Tibial artery (tissue), 4 donors: ENCODE measurements at places on chromosomes 1 and 21.

DNA sequence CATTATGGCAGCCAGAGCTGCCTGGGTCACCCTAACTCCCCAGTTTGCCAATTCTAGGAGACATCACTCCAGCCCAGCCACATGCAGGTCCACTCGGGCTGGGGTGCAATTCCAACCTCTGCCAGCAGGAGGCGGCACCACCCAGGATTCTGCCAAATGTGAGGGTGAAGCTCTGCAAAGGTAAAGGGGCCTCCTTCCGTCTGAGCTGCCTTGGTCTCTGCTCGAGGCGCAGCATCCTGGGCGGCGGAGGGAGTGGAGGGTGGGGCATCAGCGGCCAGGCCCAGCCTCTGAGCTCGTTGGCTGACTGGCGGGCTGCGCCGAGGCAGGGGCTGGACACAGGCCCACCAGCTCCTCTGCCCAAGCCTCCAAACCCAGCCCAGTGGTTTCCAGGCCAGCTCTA lies 63.8 kb downstream of the ARHGEF16 start:
- DNase-seq, result no peak

GRCh38 chr1:94279038-94279437 lies 41.7 kb upstream of the ARHGAP29 start:
- no peak for DNase-seq

DNA sequence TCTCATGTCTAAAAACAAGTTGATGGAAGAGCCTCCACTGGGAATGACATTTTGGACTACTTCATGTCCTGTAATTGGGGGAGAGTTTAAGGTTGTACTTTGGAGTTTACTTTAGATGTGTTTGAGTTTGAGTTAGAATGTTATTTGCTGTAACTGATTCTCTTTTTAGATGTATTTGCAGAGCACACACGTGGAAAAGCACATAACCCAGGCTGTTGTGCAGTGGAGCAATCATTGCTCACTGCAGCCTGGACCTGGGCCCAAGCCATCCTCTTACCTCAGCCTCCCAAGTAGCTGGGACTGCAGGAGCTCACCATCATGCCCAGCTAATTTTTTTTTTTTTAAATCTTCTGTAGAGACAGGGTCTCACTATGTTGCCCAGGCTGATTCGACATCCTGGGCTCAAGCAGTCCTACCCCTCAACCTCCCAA lies 36.7 kb upstream of the SH3D21 start:
- no peak for DNase-seq

- no peak for DNase-seq
These were observed 8.0 kb upstream of the MACF1 start for GRCh38 chr1:39196244-39197215.

GRCh38 chr1:237983496-237983895 lies 92.8 kb upstream of the ZP4 start:
- no peak for DNase-seq

DNA sequence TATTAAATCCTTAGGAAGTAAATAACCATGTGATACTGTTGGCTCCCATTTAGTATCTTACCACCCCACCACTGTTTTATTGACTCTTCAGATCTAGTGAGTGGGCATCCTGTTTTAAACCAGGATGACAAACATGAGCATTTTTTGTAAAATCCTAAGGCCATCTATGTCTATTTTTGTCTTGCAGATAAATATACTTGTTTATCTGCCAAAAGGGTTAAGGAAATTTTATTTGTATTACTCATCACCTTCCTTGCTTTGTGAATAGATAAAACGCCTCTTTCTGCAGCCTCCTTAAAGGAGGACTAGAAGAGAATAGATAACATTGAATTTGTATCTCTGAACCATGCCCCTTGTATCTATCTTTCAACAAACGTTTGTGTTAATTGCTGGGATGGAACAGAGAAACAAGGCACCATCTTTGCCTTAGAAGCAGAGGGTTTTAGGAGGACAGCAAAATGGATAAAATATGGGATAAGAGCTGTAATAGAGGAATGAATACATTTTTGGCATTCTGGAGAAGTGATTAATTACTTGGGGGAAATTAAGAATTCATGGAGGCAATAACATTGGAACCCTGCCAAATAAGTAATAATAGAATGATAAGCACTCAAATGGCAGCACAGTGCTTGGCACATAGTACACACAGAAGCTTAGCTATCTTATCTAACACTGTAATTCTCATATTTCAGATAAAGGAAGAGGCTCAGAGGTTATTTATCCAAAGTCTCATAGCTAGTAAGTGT lies 14.7 kb downstream of the YTHDF2 start:
- no peak for DNase-seq

- DNase-seq, result peak; percentile 78
These were observed 33.4 kb upstream of the OSBPL9 start for GRCh38 chr1:51583532-51583931.

GRCh38 chr21:34819357-34819999 lies 150.7 kb downstream of the CLIC6 start:
- no peak for DNase-seq

DNA sequence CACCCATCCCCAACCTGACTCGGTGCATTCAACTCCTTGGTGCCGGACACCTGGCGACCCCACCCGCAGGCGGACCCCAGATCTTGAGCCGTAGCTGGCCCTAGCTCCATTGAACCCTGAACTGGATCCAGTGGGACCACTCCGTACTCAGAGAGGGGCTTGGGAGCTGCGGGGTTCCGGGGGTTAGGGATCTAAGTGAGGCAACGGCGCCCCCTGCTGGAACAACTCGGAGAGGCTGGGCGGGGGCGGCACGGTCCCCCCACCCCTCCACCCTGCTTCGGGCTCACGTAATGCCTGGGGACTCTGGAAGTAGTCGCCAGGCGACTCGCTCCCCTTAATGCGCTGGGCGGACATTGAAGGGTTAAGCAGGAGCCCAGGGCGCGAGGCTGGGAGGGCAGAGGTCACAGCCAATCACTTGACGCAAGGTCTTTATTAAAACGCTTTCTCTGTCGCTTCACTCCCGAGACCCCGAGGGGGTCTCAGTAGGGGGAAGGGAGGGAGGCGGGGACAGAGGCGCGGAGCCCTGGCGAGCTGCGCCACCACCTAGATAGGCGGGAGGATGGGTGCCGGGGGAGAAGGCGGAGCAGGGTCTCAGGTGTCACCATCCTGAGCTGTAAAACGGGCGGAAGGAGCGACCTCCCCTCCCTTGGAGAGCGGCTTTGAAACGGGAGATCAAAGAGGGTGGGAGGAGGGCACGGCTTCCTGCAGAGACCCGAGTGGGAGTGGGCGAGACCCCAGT lies 704 bp upstream of the CRABP2 start:
- peak; percentile 74 for DNase-seq

DNA sequence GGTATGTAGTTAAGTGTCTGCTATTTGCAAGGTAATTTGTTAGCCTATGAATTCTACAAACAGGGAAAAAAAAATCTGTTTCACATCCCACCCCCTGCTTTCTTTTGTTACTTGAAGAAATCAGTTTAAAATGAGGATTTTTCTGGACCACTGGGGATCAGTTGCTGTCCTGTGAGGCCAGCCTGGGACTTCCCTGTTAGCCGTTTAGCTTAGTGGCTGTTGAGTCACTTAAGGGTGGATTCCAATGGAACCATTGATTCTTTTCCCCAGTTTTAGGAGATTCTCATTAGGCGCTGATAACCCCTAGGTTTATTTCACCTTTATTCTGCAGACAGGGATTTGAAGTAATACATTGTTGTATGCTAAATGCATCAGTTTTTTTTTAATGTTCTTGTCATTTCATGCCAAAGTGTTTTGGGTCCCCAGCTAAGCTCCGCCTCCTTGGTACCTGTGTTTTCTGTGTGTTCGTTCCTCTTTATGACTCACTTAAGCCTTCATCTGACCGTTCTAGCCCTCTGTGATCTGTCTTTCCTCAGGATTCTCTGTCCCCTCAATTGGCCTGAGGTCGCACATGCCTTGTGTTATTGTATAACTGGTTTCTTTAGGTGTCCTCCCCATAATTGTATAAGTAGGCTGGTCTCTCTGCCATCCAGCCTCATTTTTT lies 59.3 kb downstream of the NOS1AP start:
- DNase-seq, result no peak

- DNase-seq, result no peak
These were observed 40.9 kb upstream of the CITED4 start for GRCh38 chr1:40903106-40903505.

GRCh38 chr21:26093122-26093521 lies 77.4 kb downstream of the APP start:
- no peak for DNase-seq

GRCh38 chr1:67440339-67440738 lies 10.1 kb upstream of the SERBP1 start:
- DNase-seq, result no peak

GRCh38 chr1:227889863-227890405 lies 57.8 kb downstream of the WNT9A start:
- peak; percentile 63 for DNase-seq

- DNase-seq, result no peak
These were observed 7.9 kb downstream of the COL6A1 start for GRCh38 chr21:45989355-45990048.

DNA sequence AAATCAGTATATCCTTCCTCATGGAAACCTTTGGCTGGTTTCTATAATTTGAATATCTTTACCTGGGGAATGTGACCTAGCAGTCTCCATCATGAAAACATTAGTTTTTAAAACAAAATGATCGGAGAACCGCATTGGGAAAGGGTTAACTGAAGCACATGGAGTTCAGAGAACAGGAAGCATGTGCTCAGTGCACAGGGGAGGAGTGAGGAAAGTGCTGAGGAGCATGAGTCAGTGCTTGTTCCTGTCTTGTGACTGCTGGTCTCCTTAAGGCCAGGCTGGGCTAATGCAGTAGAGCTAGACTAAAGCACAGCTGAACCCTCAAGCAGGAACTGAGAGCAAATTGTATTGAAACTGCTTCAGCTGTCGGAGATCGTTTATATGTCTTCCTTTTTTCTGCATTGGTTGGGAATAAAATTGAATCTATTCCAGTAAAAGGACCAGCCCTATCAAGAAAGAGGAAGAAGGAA lies 5.8 kb downstream of the IFI16 start:
- DNase-seq, result peak; percentile 82

DNA sequence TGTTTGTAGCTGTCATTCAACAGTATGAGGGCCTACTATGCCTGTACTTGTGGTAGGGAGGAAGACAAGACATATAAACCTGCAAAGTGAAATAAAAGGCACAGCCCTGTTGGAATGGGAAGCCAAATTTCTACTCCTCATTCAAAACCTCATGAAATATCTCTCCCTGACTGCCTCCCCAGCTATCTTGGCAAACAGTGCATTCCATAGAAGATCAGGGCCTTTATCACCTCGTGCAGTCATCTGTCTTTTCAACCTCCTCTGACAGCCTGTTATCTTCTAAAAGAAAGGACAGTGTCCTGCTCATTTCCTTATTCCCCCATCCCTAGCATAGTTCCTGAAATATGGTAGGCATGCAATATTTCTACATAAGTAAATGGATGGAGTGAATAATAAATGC lies 71.0 kb downstream of the SH3GLB1 start:
- no peak for DNase-seq

GRCh38 chr1:20884513-20884912 lies 97.4 kb upstream of the HP1BP3 start:
- DNase-seq, result no peak

- DNase-seq, result no peak
These were observed 13.8 kb downstream of the ADORA3 start for GRCh38 chr1:111489604-111490003.

DNA sequence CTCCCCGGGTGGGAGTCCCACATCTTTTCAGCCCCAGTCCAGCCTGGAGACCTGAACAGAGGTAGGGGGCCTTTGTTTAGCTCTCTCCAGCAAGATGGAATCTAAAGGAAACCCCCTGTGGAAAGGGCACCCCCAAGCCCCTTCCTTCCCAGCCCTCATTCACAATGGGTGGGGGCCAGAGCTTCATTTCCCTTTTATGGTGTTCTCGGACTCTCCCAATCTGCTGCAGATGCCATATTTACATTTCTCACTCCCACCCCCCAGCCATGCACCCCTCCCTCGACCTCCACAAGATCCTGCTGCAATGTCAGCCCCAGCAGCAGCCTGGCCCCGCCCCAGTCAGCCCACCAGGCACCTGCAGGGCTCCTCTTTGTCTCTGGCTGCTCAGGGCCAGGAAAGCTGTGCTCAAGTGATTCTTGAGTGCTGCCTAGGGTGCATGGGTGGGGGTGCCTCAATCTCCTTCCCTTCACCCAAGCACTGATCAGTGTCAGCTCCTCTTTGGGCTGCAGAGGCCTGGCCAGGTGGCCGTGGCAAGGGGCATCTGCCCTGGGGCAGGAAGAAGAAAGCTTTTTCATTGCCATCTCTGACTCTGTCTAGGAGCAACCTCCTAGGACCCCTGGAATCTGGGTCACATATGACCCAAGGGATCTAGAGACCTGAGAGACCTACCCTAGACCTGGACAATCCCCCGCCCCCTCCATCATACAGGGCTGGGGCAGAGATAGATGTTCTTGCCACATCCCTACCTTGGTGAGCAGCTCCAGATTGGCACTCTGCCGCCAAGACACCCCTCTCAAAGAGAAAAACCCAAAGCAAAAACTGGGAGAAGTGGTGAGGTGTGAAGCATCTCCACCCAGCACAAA lies 1.7 kb downstream of the KIF21B start:
- no peak for DNase-seq

DNA sequence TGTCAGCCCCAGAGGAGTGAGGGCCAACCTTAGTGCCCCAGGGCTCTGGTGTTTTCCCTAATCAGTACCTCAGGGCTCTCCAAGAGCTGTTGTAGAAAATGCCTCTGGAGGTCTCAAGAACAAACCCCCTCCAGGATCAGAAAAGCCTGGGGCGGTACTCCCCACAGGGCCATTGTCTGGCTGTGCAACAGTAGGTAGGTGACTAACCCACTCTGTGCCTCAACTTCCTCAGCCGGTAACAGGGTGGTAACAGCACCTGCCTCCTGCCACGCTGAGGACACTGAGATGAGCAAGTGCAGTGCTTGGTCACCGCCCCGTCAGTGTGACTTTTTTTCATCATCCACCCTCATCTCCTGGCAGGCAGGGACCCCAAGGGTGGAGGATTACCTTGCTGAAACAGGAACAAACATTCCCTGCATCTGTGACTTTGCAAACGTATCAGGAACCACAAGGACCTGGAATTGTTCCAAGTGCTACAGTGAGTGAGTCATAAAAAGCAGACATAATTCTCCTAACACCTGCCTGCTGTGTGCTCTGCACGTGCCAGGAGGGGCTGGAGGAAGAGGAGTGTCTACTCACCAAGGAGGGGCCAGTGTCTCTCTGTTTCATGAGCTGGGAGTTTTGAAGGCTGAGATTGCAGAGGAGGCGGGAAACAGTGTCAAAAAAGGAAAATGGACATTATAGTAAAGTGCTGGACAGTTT lies 440.8 kb downstream of the NPHP4 start:
- no peak for DNase-seq
